ENCODE measurements at places on chromosomes 13 and 19.

- DNase-seq, result peak; percentile 41
Measured at GRCh38 chr19:45947926-45948325, 25.7 kb downstream of the NOVA2 start.

- no peak for DNase-seq
Measured at GRCh38 chr13:75345193-75345592, 136.8 kb downstream of the TBC1D4 start.

DNA sequence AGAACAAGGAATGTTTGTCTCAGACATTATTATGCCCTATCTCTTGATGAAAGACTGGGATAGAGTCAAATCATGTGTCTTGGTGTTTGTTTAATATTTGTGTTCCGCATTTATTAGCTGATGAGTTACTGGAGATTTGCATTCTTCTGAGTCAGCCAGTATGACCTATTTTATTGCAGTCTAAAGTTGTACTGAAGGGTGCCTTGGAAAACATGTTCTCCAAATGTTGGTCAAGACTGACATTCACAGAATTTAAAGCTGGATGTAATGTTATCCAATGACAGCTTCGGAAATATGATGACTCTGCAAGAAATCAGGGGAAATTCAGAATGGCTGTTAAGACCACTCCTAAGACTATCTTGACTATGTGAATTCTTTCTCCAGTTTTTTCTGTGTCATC is 134.0 kb downstream of the KCNRG start:
- no peak for DNase-seq

GRCh38 chr13:106701771-106702341 is 133.9 kb upstream of the ARGLU1 start:
- no peak for DNase-seq

- no peak for DNase-seq
Measured at GRCh38 chr13:111213964-111214726, 99.0 kb downstream of the ARHGEF7 start.

DNA sequence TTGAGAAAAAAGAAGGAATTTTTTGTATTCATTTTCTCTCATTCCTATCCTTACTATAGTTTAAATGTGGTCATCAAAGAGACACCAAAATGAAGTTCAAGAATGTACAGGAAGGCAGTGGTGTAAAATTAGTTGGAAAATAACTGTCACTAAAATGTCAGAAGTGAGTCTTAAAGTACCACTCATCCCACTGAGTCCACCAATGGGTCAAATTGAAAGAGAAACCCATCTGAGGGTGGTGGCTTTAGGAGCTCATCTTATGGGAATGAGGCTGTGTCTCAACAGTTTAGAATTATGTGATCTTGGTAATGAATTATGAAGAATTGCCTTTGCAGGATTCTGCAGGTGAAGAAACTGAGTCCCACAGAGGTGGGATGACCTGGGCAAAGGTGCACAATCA is 403.5 kb downstream of the FGF9 start:
- no peak for DNase-seq

Data from astrocyte of the cerebellum (primary cell).